ENCODE measurements at places on chromosomes 3 and 15. TPM values are rescaled to one million over a fixed set of nuclear protein-coding genes. Genes with fewer than 3 reads are reported as not detected.

The UACA gene
- 2.4 TPM for total RNA-seq

The HHLA2 gene
- 2.2 TPM for total RNA-seq

The OR5AC2 gene
- total RNA-seq: not detected

The GNAT1 gene
- 0.11 TPM for total RNA-seq

The GPR27 gene
- total RNA-seq: 0.47 TPM

The PIAS1 gene
- total RNA-seq: 29.8 TPM

The HRH1 gene
- 0.59 TPM for total RNA-seq

The GOLGA8M gene
- total RNA-seq: 1.0 TPM

The ITIH1 gene
- total RNA-seq: not detected

The WDR93 gene
- not detected for total RNA-seq

The GOLGA8G gene
- not detected for total RNA-seq

The PROK2 gene
- 0.27 TPM for total RNA-seq

The CLRN1 gene
- total RNA-seq: not detected

The SIDT1 gene
- total RNA-seq: 24.0 TPM

The ZNF501 gene
- total RNA-seq: 3.2 TPM

The KNL1 gene
- 20.9 TPM for total RNA-seq

The SMCO1 gene
- not detected for total RNA-seq

The TEX9 gene
- 0.79 TPM for total RNA-seq

The ANKUB1 gene
- total RNA-seq: not detected

The CLSTN2 gene
- total RNA-seq: not detected

The KBTBD13 gene
- not detected for total RNA-seq

The SEC22C gene
- 35.0 TPM for total RNA-seq

The SNX22 gene
- total RNA-seq: 1.6 TPM

The ISG20 gene
- 75.1 TPM for total RNA-seq

The GALNT15 gene
- not detected for total RNA-seq

The GREM1 gene
- not detected for total RNA-seq

The SLC35G2 gene
- total RNA-seq: 3.0 TPM

The CCR8 gene
- 0.56 TPM for total RNA-seq

The KCNAB1 gene
- not detected for total RNA-seq

The UBAP1L gene
- total RNA-seq: 2.9 TPM

The SLC15A2 gene
- total RNA-seq: 1.7 TPM

The CYP1A2 gene
- not detected for total RNA-seq

The LRRFIP2 gene
- total RNA-seq: 18.7 TPM

The ZWILCH gene
- total RNA-seq: 30.2 TPM

The TMEM207 gene
- not detected for total RNA-seq

The CHRNA7 gene
- not detected for total RNA-seq

The PPP2R3A gene
- total RNA-seq: 0.16 TPM

The SLC51A gene
- total RNA-seq: not detected

The SACM1L gene
- 56.0 TPM for total RNA-seq
